Hematopoietic multipotent progenitor cell treated with erythropoietin and hydrocortisone succinate and interleukin-3 and kit ligand, for 17 days (in vitro differentiated cells): ENCODE measurements at places on chromosomes 16 and 17.

DNA sequence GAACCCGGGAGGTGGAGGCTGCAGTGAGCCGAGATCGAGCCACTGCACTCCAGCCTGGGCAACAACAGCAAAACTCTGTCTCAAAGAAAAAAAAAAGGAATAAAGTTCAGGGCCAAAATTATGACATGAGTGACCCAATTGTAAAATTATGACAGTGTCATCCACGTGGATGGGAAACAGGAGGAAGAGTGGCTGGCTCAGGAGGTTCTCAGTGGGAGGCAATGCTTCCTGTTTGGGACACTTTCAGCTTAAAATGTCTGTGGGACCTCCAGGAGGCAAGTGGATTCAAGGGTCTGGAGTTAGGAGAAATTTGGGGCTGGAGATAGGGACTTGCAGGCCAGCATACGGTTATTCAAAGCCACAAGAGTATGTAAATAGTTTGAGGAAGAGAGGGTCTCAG, 8.0 kb upstream of the STX4 start:
- DNase-seq: no peak

DNA sequence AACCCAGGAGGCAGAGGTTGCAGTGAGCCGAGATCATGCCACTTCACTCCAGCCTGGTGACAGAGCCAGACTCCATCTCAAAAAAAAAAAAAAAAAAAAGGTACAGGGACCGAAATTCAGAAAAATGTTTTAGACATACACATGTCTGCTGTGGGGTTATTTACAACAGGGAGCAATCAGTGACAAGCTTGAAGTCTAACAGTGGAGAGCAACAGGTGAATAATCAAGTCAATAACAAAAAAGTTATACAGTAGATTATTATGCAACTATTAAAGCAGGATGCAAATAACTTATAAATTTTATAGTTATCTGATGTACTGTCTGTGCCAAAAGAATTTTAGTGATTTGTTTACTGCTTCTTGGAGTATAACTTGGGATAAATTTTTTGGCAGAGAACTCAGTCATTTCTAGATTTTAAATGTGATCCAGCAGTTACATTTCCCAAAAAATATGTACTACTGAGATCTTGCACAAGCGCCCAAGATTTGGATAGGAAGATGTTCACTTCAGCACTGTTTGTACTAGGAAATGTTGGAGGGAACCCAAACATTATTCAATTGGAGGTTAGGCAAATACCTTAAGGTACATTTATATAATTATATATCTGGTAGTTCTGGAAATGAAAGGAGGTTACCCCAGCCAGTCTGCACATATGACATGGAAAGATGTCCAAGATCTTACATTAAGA, 34.1 kb downstream of the EEF2K start:
- DNase-seq: no peak

- no peak for DNase-seq
These were observed 25.7 kb downstream of the CHD9 start for GRCh38 chr16:53080345-53081031.

- DNase-seq: no peak
These were observed 23.5 kb downstream of the GNPTG start for GRCh38 chr16:1375298-1375640.

DNA sequence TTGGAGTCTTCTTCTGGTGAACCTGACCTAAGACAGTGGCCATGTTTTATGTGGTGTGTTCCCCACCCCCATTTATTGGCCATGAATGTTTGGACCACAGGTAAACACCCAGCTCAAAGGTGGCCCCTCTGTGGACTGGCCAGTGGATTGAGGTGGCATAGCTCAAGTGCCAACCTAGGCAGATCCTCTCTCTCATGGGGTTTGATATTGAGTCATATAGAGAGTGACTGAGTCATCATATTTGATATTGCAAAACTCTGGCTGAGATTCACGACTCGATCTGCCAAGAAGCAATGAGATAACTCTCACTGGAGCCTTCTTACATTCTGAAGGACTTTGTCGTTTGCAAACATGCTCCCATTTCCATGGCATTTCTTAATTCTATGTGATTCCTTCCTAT, 10.5 kb upstream of the TEKT3 start:
- DNase-seq: no peak

DNA sequence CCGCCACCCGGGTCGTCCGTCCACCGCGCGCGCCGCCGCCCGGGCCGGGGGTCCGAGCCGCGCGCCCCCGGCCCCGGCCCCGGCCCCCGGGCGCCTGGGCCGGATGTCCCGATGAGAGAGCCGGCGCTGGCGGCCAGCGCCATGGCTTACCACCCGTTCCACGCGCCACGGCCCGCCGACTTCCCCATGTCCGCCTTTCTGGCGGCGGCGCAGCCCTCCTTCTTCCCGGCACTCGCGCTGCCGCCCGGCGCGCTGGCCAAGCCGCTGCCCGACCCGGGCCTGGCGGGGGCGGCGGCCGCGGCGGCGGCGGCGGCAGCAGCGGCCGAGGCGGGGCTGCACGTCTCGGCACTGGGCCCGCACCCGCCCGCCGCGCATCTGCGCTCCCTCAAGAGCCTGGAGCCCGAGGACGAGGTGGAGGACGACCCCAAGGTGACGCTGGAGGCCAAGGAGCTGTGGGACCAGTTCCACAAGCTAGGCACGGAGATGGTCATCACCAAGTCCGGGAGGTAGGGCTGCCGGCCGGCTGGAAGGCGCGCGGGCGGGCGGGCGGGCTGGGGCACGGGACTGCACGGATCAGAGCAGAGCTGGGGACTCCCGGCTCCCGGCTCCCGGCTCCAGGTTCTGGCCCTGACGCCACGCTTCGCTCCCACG, 548 bp downstream of the TBX2 start:
- no peak for DNase-seq

- DNase-seq: peak; percentile 57
These were observed 3.9 kb upstream of the EXOC7 start for GRCh38 chr17:76107509-76107908.

GRCh38 chr16:12837291-12837690, 33.6 kb upstream of the CPPED1 start:
- no peak for DNase-seq

- peak; percentile 33 for DNase-seq
These were observed 140.7 kb downstream of the KATNIP start for GRCh38 chr16:27690608-27691007.

GRCh38 chr16:74679983-74680382, 13.3 kb upstream of the RFWD3 start:
- no peak for DNase-seq

DNA sequence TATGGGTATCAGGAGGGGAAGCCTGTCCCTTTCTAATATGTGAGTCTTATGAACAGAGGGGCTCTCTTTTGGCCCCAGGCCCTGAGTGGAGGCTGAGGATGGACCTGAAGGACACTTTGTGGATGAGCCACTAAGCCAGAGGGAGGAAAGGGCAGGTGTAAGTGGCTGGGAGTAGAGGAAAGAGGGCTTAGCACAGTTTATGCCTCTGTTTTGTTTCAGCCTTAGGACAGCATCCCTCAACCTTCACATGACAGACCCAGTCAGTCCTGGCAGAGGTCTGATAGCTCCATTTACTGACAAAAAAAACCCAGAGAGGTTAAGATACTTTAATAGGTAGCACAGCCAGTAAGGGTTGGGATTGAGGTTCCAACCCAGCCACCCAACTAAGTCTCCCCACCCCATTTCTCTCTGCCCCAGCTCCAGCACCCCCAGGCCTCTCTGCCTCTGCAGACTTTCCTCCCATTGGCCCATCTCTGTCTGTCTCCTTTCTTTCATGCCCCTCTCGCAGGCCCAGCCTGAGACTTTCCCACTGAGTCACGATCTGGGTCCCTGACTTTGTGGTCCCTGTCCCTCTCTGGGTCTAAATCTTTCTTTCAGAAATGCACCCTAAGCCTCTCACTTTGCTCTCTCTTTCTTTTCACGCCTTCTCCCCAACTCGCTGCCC, 4.7 kb upstream of the TBX21 start:
- no peak for DNase-seq

DNA sequence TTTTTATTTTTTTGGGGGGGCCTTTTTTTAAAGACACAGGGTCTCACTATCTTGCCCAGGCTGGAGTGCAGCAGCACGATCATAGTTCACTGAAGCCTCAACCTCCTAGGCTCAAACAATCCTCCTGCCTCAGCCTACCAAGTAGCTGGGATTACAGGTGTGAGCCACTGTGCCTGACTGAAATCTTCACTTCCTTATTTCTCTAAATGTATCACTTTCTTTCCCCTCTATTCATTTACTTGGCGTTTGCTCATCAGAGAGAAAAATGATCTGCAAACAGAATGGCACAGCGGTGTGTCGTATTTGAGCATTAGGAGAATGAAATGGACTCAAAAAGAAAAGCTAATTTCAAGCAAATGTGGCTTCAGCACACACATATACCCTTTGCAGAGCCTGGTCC, 44.3 kb upstream of the CDH5 start:
- DNase-seq: no peak

DNA sequence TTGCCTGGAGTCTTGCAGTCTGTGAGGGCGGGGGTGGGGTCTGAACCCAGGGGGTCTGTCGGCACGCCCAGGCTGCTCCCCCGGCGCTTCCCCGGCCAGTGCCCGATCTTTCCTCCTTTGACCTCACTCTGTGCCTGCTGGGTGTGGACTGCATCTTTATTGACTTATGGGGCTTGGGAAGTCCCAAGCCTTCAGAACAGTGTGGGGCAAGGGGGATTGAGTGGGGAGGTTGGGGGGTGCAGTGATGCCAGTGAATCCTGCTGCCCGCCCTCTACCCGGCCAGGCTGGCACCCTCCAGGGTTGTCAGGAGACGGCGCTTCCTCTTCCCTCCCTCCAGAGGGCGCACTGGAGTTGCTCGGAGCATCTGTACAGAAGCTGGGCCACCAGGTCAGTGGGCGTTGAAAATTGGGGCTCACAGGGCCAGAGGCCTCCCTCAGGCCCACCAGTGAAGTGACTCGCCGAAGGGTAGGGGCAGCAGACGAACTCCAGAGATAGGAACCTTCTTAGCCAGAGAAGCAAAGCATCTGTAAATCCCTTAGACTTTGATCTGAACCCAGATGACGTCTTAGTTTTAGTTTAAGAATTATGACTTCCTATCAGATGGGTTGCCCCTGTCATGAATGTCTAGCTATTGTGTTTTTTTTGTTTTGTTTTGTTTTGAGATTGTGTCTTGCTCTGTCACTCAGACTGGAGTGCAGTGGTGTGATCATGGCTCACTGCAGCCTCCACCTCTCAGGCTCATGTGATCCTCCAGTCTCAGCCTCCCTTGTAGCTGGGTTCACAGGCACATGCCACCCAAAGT, 184.8 kb upstream of the CIBAR2 start:
- peak; percentile 56 for DNase-seq

GRCh38 chr17:58568044-58568799, 53.8 kb upstream of the MTMR4 start:
- no peak for DNase-seq

DNA sequence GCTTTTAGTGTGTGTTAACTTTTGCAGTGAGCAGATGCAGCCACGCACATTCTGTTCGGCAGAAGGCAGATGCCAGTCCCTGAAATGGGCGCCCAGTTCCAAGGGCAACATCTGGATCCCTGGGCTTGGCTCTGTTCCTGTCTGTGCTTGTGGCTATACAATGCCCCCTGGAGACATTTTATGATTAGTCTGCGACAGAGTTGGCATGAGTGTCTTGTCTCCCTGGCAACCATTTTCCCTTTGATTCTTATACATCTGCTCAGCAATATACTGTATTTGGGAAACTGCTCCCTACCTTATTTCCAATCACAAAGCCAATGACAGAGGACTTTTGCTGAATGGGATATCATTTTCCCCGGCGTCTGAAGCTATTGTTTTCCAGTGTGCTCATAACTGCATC, 1629.5 kb upstream of the GOT2 start:
- DNase-seq: no peak

DNA sequence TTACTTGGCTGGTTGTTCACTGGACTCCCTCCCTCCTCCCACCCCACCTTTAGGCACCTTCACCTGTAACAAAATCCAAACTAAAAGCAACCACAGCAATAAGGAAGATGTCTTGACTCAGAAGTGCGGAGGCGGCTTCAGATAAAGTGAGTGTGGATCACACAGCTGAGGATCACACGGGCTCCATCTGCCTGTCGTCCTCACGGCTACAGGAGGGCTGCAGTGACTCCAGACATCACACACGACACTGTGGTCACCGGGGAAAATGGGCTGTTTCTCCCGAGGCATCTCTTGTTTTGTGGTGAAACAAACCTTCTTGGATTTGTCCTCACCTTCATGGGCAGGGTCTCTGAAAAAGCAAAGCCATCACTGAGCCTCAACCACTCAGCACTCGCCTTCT, 7.9 kb upstream of the ACSF3 start:
- no peak for DNase-seq

- DNase-seq: no peak
These were observed 28.2 kb upstream of the TNFRSF13B start for GRCh38 chr17:16999931-17000625.

- no peak for DNase-seq
These were observed 157.3 kb downstream of the ZFHX3 start for GRCh38 chr16:72890587-72890986.

DNA sequence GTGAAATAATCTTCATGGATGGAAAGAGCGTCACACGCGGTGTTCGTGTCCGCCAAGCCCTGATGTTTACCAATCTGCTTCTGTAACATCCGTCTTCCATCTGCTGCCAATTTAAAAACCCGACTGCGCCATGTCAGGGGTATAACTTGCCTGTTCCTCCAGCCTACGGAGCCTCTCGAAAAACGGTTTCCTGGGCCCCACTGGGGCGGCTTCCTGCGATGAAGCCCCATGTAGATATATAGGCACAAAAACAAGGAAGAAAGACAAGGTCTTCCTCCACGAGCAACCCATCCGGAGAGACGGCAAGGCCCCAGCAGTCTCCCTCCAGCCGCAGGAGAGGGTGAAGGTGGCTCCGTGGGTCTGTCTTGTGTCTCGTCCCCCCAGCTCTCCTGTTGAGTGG, at the start of gene PTX4:
Gene PTX4, minus strand, starts transcription at position 326 of the 400 bp plus-strand sequence. Its CDS starts 35 bp downstream, at position 291.
- DNase-seq: no peak

DNA sequence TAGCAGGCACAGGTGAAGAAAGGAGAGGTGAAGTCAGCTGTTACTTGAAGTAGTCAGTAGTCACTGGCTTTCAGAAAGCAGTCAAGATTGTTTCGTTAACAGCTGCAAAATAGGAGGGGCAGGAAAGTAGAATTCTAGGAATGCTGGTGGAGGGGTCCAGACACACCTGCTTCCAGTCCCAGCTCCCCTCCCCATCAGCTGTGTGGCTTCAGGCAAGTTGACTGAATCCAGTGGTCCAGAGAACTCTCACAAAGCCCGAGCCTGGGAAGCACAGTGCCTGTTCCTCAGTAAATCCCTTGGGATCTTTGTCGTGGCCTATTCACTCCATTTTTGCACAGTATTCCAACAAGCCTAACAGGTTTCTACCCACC, 4.6 kb upstream of the SOCS1 start:
- DNase-seq: no peak

- DNase-seq: no peak
These were observed 463 bp downstream of the TOP2A start for GRCh38 chr17:40417258-40417608.
